ENCODE measurements at places on chromosomes 7 and 10.

- no peak for DNase-seq
Measured at GRCh38 chr10:131660427-131660826, 240.4 kb upstream of the PPP2R2D start.

- no peak for DNase-seq
Measured at GRCh38 chr10:132498562-132499366, 38.8 kb upstream of the INPP5A start.

DNA sequence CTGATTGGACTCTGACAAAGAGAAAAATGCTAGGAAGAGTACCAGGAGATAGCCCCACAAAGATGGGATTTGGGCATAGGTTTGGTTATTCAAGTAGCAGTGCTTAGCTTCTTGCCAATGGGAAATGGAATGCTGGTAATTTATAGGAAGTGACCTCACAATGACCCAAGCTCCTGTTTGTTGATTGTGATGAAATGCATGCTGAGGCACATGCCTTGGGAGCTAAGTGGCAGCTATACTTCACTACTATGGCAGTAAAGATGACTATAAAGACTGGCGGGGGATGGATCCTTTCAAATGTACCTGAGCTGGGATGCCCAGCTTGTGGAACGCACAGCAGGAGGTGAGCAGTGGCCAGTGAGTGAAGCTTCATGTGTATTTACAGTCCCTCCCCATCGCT, 153.8 kb downstream of the ZNF22 start:
- no peak for DNase-seq

DNA sequence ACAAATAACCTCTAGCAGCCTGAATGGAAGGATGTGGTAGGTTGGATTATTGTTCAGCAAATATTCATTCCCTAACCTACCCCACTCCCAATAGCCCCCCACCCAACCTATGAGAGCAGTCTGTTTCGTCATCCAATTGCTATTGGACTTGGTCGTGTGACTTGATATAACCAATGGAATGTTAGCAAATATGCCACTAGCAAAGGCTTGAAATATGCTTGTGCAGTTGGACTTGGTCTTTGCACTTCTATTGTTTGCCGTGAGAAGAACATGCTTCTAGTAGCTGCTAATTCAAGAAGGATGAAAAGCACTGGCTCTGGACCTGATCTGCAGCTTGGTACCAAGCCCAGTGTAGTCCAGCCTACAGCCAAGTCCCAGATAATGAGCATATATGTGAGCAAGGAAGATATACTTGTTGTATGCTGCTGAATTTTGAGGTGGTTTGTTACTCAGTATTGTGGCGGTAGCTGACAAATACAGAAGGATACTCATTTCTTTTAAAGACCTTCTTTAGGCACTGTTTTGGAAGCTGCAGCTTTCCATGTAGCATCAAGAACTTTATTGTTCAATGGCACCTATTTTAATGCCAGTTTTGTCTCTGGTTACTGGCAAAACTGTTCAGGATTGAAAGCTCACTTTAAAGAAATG, 180.4 kb downstream of the EXOC4 start:
- no peak for DNase-seq

GRCh38 chr7:114589436-114589835, 174.8 kb downstream of the FOXP2 start:
- DNase-seq: peak; percentile 37

GRCh38 chr10:101031128-101031795, at the start of the genes PDZD7 and SFXN3:
Gene PDZD7 (minus strand): TSS chr10:101031129. CDS start chr10:101030219, 910 bp downstream.
Gene SFXN3 (plus strand): TSS chr10:101031234. CDS start chr10:101034695, 3,461 bp downstream.
- peak; percentile 93 for DNase-seq

DNA sequence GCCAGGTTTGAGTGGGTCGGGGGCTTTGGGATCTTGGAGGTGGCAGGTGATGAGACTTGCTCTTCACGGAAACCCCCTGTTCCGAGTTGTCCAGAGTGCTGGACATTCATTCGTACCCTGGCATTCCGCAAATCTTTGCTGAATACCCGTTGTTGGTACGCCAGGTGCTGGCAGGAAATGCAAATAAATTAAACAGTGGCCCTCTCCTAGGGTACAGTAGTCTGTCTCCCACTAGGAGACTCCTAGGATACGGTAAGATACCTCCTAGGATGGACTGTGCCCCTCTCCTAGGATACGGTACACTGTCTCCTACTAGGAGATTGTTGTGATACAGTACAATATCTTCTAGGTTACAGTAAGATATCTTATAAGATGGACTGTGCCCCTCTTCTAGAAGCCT, 544 bp downstream of the SEC23IP start:
- DNase-seq: peak; percentile 9

- DNase-seq: peak; percentile 93
Measured at GRCh38 chr7:130141161-130141883, 63.9 kb downstream of the TMEM209 start.

DNA sequence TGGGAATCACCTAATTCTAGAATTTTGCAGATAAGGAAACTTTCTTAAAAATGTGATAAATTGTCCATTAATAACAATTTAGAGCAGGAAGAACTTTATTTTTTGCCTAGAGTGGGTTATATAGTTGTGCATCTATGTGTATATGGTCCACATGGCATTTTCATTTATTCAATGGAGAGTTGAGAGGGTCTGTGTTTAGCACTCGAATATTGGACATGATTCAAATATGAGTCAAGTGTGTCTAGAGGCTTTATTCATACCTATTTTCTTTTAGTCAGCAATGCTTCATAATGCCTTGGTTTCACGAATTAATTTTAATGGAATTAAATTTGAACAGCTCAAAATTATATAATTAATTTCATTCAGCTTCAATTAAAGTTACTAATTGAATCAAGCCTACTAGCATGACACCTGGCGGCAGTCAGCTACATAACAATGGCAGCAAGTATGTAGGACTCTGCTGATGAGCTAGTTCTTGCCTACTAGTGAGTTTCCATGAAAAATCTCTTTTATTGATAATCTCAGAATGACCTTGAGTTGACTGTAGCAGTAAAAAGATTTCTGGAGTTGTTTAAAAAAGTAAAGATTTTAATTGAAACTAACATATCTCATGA, 17.7 kb downstream of the MDFIC start:
- DNase-seq: no peak

- no peak for DNase-seq
Measured at GRCh38 chr10:24589265-24589664, 134.4 kb downstream of the ARHGAP21 start.

- DNase-seq: no peak
Measured at GRCh38 chr10:43596546-43596945, 9.7 kb upstream of the ZNF485 start.

GRCh38 chr10:130555411-130555750, 419.2 kb downstream of the GLRX3 start:
- DNase-seq: no peak

GRCh38 chr7:81499262-81500116, 270.4 kb downstream of the HGF start:
- DNase-seq: peak; percentile 76

DNA sequence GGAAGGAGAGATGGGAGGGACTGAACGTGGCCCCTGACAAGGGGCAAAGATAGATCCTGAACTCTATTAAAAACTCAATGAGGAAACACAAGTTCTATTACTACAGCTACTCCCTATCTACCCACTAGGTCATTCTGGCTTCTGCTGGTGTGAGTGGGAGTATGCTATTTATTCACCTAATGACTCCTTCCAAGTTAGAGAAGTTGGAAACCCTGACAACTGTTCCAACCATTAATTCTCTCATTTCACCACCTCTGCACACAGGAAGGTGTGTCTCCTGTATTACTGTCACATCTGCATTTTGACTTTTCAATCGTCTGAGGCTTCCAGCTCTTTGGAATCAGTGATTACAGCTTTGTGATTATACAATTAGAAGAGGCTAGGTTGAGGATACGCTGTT, 169.4 kb upstream of the ADO start:
- DNase-seq: no peak

GRCh38 chr7:95476904-95477594, 8.7 kb upstream of the ASB4 start:
- peak; percentile 85 for DNase-seq

DNA sequence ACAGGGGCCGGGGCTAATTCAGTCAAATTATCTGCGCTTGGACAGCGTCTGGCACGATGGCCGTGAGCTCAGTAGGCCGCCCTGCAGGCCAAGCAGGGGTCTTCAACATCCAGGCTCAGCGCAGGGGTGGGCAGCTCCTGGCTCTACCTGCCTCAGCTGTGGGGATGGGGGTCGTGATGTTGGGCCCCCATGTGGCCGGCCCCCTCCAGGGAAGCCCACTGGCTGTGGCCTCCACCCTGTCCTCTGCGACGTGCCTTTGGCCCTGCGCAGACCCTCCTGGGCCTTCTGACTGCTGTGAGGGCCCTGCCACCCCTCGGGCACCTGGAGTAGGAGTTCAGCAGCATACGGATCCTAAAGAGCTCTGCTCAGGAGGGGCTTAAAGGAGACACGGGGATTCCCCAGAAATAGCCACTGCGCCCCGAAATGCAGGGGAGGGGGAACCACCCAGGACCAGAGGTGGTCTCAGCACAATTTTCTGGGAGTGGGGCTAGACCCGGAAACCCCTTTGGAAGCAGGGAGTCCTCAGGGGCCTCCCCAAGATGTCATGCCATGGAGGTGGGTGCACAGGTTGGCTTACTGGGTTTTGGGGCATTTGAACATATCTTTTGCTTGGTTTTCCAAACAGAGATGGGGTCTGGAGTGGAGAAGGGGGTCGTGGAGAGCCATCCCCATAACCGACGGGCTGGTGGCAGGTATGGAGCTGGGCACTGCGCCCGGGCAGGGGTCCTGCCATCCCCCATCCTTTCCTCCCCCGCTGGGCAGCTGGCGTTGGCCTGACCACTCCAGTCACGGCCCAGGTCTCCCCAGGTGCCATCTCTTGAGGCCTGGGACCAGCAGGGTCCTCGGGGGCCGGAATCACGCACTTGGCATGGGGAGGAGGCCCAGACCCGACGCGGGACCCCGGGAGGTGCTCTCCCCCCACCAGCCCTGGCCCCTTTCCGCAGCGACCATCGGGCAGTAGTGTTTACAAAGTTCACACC, 4.0 kb upstream of the ADAP1 start:
- DNase-seq: peak; percentile 56

DNA sequence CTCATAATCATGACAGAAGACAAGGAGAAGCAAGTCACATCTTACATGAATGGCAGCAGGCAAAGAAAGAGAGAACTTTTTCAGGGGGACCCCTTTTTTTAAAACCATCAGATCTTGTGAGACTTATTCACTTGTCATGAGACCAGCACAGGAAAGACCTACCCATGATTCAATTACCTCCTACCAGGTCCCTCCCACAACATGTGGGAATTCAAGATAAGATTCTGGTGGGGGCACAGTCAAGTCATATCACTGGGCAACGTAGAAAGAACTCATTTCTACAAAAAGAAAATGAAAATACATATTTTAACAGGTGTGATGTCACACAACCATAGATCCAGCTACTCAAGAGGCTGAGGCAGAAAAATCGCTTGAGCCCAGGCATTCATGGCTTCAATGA, 304.1 kb downstream of the IPMK start:
- no peak for DNase-seq
